ENCODE measurements at places on chromosomes 1 and 21.

- DNase-seq = no peak
Measured at GRCh38 chr1:32888134-32888533, 1.8 kb downstream of the HPCA start.

GRCh38 chr1:27789540-27790041, 16.6 kb downstream of the STX12 start:
- peak; percentile 67 for DNase-seq

- DNase-seq = peak; percentile 46
Measured at GRCh38 chr21:32940079-32941014, 85.4 kb upstream of the OLIG2 start.

DNA sequence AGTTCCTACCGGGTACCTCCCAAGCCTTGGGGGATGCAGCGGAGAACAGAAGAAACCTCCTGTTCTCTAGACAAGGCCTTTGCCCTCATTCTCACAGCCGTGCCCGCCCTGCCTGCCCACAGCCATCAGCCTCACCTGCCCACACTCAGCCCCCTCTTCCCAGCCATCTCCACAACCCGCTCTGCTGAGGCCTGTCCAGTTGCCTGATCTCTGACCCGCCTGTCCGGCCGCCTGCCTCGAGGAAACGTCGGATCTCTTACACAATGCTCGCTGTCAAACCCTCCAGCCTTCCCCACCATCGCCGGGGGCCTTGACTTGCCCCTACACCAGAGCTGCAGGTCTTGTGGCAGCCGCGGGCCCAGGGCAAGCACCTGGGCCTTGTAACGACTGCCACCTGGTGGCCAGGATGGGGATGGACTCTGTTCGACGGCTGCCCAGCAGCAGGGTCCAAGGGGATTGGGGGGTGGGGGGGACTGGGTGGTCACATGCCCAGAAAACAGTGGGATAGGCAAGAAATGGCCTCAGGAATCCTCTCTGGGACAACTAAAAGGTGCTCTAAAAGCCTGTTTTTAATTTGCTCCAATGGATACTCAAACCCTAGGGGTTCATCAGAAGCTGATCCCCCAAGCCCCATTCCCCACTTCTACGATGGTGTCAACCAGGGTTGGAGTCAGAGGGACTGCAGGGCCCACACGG, 31.0 kb downstream of the SLC45A1 start:
- peak; percentile 60 for DNase-seq

GRCh38 chr1:6801966-6802365, 16.7 kb downstream of the CAMTA1 start:
- DNase-seq = peak; percentile 74

DNA sequence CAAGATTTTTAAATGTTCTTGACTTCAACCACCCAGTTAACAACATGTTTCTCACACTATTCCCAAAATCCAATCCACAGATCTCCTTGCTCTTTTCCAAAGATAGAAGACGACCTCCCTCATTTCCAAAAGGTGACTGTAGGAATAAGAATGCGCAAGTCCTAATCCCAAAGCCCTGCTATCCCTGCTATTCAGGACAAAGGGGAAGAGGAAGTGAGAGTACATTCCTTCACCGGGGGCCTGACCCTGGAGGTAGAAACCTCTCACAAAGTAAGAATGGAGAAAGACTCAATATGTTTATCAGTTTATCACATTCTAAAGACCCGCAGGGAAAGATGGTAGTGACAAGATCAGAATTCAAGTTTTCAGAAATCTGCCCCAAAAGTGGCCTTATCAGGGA, 55.7 kb downstream of the PLEKHA6 start:
- DNase-seq = no peak

- DNase-seq = no peak
Measured at GRCh38 chr1:169340882-169341281, 26.7 kb downstream of the NME7 start.

DNA sequence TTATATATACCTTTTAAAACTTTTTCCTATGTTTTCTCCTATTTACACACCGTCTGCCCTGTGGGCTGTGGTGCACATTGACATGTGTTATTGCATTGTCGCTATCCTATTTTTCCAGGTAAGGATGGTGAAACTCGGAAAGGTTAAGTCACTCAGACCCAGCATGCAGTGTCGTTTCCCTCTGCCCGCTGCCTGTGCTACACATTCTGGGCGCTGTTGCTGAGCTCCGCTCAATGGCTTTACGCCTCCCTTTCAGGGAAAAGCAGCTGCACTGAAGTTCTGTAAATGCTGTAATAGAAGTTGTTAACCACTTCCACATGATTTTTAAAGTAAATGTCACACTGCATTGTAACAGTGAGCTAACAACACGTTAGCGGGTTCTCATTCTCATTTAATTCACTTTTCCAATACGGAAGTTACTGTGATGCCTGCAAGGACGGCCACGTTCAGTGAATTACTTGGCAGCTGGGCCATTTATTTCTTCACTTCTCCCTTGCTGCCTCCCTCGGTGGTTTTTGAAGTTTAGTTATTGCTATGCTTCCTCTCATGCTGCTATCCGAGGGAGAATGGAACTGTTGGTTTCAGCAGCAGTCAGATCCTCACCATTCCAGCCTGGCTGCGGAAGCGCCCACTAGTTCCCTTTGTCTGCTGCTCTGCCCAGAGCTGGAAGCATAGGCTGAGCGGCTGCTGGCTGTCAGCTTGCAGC, 288.7 kb downstream of the SPATA17 start:
- no peak for DNase-seq

GRCh38 chr1:55981010-55981650, 598.2 kb downstream of the PLPP3 start:
- DNase-seq = peak; percentile 16

DNA sequence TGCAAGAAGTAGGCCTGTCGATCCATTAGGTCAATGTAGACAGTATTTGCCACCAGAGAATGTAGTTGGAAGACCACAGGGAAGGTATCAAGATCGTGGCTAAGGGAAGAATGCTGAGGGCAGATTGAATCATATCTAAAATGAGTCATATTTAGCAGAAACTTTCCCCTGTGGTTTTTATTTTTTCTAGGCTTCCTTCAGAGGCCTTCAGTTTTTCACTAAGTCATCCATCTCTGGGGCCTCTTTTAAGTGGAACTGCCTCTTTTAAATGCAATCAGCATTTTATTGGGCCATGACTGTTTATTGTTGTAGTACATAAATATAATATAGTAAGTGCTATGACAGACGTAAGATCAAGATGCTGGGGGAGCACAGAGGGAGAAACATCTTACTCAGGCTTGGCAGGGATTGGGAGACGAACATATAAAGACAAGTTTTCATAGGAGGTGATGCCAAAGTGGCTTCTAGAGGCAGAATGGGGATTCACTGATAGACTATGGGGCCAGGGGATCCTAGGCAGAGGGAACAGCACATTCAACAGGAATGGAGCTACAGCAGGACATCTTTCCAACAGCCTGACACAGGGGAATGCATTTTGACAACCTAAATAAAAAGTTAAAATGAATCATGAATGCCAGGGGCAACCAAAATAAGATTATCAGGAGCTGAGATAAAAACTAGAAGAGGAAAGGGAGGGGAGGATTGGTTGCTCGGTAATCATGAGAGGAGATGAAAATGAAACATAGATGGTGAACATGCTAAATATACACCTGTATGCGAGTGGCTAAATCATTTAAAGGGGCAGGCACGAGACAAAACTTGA, 20.1 kb downstream of the UBE2U start:
- peak; percentile 89 for DNase-seq

GRCh38 chr1:17597651-17598050, 58.2 kb downstream of the ARHGEF10L start:
- no peak for DNase-seq

DNA sequence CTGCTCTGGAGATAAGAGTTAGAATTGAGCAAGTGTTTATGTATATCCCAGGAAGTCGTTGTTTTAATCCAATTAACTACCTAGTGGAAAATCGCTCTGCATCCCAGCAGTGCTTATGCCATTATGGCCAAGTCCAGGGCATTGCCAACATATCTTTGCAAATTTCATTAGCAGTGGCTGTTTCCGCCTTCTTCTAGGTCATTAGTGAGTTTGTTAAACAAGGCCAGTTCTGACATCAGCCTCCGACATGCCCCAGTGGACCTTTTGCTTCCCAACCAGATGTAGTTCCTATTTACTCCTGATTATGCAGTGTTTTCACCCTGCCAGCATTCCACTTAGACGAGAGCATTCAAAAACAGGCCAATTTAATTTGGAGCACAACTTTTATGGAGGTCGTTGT, 106.8 kb upstream of the FAM78B start:
- no peak for DNase-seq

DNA sequence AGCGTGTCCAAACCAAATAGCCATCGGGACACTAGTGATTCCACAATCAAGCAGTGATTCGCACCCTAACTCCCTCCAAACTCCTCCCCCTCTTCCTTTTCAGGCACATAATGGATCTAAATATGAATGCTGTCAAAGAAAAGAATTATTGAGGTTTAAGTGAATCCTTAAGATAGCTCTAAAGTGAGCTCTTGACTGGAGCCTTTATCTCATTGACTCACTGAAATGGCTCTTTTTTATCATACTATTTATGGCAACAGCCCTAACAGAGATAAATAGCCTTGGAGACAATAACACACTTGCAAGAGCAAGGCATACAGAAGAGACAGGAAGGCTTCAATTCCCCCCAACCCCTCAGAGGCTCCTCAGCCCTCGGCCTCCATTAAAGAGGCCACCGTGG, 143.3 kb downstream of the PLXNA2 start:
- DNase-seq = no peak

DNA sequence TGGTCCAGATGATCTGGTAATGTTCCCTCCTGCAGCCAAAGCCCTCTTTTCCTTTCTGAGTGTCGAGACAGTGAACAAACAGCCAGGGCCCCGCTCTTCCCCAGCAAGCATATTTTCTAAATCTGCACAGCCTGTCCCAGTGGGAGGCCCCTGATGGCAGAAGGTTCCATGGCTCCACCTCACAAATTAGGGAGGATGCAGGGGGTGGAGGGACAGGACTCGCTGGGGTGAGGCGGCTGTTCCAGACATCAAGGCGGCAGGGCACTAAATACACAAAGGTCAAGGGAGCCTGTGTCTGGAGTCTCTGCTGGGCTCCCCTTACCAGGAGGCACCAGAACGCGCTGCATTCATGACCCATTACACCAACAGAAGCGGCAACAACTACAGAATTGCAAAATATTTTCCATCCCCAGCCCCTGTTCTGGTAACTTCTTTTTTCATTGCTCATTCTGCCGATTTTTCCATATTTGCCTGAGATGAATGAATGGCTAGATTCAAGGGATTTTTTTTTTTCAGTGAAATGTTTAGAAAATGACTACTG, 27.0 kb upstream of the PRELP start:
- DNase-seq = no peak

GRCh38 chr1:54229281-54229891, 29.4 kb downstream of the MRPL37 start:
- peak; percentile 53 for DNase-seq

- no peak for DNase-seq
Measured at GRCh38 chr1:29256394-29256793, 20.1 kb downstream of the PTPRU start.

GRCh38 chr1:168976267-168976666, 130.2 kb upstream of the ATP1B1 start:
- no peak for DNase-seq

DNA sequence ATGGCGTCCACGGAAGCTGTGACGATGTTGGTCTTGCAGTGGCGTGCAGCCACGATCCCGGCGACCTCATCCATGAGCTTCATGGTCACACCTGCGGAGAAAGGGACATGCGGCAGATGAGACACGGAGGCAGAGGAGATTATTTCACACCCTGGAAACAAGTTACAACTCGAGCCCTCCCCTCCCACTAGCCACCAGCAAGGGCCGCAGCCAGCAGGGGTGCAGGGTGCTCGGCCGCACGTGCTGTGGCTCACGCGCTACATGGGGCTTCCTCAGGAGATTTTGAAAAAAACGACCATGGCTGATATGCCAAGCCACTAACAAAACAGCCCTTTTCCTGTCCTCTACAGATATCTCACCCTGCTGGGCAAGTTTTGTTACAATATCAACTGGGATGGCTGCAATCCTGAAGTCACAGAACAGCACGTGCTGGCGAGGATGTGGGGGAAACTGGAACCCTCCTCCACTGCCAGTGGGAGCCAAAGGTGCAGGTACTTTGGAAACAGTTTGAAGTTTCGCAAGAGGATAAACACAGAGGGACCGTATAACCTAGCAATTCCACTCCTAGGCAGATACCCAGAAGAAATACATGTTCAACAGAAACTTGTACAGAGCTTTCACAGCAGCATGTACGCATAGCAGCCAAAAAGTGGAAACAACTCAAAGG, 34.1 kb upstream of the GPR153 start:
- no peak for DNase-seq

DNA sequence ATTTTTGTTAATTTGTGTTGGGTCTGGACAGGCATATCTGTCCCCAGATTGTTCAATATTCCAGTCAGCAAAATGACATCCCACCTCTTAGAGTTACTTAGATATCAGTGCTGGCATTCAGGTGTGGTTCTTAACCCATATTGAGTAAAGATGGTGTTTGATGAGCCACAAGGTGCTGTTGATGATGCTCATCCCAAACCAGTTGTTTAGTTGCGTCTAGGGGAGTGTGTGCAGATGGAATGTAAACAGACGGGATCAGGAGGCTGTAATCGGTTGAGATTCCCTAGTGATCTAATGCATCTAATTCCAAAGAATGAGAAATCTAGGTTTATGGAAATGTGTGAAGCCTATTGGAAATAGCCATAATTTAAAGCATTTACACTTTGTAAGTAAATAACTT, 1.1 kb downstream of the HOOK1 start:
- DNase-seq = no peak

DNA sequence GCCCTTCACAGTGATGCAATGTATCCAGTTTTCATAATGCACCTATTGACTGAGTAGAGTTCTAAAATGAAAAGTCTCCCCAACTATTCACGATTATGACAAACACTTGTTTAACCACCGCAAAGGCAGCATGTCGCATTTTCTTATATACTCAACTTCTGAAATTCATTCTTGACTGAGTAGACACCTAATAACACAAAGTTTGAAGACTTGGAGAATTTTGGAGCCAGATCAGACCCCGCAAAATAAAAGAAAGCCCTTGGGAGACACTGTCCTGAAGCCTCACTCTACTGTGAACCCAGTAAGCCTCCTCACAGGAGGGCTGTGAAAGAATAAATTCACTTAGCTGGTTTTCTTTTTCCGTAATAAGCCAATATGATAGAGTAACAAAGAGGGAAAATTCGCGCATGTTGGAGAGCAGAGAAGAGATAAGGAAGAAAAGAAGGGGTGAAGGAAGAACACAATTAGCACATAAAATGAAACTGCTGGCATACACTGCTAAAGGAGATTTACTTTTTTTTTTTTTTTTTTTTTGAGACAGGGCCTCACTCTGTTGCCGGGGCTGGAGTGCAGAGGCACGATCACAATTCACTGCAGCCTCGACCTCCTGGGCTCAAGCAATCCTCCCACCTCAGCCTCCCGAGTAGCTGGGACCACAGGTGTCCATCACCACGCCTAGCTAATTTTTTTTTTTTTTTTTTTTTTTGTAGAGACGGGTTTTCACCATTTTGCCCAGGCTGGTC, 492 bp upstream of the COLGALT2 start:
- DNase-seq = no peak

DNA sequence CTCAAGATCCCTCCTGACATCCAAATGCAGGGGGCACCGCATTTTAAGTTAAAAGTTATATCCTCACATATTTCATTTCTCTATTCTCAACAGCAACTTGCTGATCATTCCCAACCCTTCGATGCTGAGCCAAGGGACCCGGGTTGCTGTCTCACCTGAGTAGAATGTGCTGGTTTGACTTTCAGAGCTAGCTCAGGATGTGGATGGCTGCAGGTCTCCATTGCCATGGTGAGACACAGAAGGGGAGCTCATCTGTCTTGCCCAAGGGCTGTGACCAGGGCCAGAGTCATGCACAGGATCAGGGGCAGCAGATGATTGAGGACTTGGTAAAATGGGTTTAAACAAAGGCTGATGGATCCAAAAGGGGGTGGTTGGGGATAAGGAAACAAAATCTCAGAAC, 112.1 kb downstream of the HMGB4 start:
- DNase-seq = no peak

GRCh38 chr1:119102051-119102450, 38.4 kb downstream of the WARS2 start:
- DNase-seq = peak; percentile 36

All from fibroblast of mammary gland (primary cell).